Uterus (tissue), 4 donors: ENCODE measurements at places on chromosomes 13 and 19. TPM values are rescaled to one million over a fixed set of nuclear protein-coding genes. Genes with fewer than 3 reads are reported as not detected.

Gene COX7A1
- total RNA-seq = 120 TPM

Gene CLEC17A
- total RNA-seq = not detected

Gene MBD3L3
- not detected for total RNA-seq

Gene PDX1
- total RNA-seq = not detected

Gene C1QTNF9B
- not detected for total RNA-seq

Gene ZNF260
- total RNA-seq = 42.3 TPM

Gene IGFL1
- not detected for total RNA-seq

Gene ZNF738
- total RNA-seq = 5.8 TPM

Gene LHB
- total RNA-seq = not detected

Gene S1PR5
- not detected for total RNA-seq

Gene CLDN10
- 27.6 TPM for total RNA-seq

Gene ADGRE1
- total RNA-seq = not detected

Gene MCEMP1
- total RNA-seq = not detected

Gene METTL21C
- not detected for total RNA-seq

Gene CERS1
- 0.30 TPM for total RNA-seq

Gene RXFP2
- total RNA-seq = 0.61 TPM
